ENCODE measurements at places on chromosomes 1 and 21. TPM values are rescaled to one million over a fixed set of nuclear protein-coding genes. Genes with fewer than 3 reads are reported as not detected.
A peak's percentile ranks its signal among the peaks of the same experiment; 100 is the strongest.

USP1 gene
- 57.6 TPM for total RNA-seq

ARHGEF16 gene
- total RNA-seq, result not detected

MXRA8 gene
- not detected for total RNA-seq

SLAMF1 gene
- total RNA-seq, result 52.1 TPM

FAAH gene
- 6.6 TPM for total RNA-seq

MIXL1 gene
- not detected for total RNA-seq

INKA2 gene
- total RNA-seq, result not detected

NCF2 gene
- total RNA-seq, result 5.4 TPM

- no peak for DNase-seq
Measured at GRCh38 chr1:41799723-41800122, 119.0 kb downstream of the HIVEP3 start.

DNA sequence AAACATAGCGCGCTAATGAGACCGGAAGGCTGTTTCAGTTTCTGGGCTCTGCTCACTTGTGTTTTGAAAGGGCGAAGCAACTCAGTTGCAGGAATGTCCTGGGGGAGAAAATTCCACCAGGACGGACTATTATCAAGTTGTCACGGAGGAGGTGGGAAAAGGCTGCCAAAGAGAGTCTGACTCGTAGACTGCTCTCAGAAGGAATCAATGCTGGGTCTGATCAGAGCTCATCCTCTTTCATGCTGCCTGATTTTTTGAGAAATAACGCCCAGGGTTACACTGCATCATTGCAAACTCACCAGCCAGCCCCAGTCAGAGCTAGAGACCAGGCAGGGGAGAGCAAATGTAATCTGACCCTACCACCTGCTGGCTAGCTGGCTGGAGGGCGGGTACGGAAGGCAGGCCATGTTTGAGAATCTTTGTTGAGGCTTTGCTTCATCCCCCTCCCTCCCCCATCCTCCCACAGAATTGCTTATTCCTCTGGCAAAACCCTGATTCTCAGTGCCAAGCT, 36.4 kb upstream of the BCL9 start:
- DNase-seq, result no peak

DNA sequence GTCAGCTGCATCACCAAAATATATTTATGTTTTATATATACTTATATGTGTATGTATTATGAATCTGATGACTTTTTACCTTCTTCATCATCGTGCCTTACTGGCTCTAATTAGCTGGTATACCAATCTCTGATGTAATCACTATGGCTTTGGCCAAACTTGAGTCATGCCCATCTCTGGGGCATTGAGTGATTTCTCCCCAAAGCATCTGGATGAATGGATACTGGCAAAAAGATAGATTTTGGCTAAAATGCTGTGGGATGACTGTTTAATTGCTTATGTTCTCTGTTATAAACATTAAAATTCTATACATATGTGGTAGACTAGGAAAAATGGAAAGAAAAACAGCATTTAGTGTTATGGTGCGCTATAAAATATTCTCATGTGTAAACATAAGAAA, 19.6 kb downstream of the CDKN2C start:
- no peak for DNase-seq

GRCh38 chr1:241810769-241811405, 37.1 kb upstream of the EXO1 start:
- DNase-seq, result no peak

DNA sequence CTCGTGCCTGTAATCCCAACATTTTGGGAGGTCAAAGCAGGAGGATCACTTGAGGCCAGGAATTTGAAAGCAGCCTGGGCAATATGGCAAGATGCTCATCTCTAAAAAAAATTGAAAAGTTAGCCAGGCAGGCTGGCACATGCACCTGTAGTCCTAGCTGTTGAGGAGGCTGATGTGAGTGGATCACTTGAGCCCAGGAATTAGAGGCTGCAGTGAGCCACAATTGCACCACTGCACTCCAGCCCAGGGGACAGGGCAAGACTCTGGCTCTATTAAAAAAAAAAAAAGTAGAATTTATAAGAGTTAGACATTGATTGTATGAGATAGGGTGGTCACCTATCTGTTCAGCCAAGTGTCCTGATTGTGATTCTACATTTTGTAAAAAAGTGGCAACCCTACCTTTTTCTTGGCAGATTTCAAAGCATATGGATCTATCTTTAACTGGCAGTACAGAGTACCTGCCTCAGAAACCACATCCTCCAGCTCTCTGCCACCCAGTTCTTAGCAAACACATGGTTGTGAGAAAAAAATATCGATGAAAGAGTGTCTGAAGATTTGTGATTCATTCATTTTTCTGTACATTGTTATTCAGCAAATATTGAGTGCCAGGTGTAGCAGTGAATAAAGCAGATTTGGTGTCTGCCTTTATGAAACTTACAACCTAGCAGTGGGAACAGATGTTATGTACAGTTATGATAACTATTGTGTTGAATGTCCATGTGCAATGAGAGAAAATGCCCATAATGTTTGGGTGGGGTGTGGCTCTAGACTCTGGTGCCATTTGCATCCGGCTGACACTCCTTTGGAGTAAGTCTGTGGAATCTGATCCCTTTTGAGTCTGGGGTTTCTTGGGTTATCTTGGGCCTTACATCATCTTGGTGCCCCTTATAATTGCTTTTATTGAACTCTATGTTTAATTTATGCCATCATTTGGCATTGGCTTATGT, 82.5 kb downstream of the ST3GAL3 start:
- DNase-seq, result no peak

GRCh38 chr1:1373051-1373814, 1.8 kb downstream of the AURKAIP1 start:
- DNase-seq, result no peak

DNA sequence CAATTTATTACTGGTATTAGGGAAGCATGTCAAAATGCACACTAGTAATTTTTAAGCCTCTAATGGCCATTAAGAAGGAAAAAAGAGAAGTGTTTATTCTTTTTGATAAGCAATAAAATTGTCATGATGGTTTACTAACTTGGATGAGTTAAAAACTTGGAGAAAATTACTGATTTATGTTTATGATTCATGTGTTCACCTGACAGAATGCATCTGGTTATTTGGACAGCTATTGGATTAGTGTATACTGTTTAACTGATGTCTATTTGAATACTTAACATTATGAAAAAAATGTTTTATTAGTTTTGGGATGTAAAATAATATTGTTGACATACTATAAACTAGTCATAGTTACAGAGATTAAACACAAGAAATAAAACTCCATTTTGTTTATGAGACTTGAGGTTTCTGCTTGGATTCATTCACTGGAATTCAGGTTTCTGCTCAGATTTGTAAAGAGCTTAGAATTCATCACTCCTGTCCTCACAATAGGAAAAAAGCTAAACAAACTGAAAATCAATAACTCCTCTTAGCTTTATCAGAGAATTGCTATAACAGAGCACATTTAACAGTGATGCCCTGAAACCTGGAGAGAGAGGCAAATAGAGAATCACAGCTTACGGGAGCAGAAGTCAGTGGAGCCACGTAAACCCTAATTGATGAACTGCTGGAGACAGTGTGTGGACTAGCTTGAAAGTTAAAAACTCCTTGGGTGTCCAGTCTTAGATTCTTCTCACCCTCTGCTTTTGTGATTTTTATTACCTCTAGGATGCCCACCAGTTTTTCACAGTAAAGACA, 56.7 kb downstream of the RALGPS2 start:
- DNase-seq, result no peak

GRCh38 chr1:26388791-26389445, 16.4 kb upstream of the ZNF683 start:
- DNase-seq, result no peak

DNA sequence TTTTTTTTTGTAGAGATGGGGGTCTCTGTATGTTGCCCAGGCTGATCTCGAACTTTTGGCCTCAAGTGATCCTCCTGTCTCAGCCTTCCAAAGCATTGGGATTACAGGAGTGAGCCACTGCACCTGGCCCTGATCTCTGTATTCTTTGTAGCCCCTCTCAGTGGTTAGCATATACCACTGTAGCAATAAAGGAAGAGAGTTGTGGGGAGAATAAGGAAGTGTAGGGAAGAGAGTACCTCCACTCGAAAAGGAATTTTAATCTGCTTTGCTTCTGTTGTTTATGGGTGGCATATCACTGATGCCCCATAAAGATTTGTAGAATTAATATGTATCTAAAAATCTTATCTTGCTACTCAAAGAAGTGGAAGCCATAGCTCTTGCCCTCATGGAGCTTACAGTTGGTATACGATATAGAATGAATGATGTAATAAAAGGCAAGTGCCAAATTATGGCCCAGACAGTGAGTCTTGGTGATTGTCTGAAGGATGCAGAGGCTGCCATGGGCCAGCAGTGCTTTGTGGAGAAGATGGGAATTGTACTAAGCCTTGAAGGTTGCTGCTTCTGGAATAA, 96.0 kb downstream of the CLIC6 start:
- DNase-seq, result no peak

GRCh38 chr1:209751627-209752231, 4.1 kb upstream of the TRAF3IP3 start:
- peak; percentile 64 for DNase-seq

DNA sequence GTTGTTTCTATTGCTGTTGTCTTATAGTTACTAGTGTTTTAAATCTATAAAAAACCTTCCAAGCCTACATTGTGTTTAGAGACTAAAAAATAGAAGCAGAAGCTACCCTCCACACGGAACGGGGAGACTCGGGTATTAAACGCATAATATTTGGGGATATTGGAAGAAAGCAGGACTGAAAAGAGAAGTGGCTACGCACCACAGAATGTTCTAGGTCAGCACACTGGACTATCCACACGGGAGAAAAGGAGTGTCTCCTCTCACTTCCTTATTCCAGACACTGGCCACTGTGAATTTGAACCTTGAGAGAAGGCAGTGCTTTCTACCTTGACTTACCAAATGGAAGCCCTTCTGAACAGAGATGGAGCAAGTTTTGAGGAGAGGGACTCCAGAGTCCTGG, 1.0 kb upstream of the OR10J4 start:
- DNase-seq, result no peak

DNA sequence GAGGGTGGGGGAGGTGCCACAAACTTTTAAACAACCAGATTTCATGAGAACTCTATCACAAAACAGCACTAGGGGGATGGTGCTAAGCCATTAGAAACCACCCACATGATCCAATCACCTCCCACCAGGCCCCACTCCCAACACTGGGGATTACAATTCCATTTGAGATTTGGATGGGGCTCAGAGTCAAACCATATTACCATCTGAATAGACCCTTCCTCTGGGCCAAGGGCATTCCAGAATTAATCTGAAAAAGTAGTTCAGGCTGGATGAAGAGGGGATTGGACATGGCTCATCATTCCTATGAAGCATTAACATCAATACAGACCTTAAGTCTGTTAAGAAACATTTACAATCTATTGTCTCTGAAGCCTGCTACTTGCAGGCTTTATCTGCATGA, 149.9 kb upstream of the DNAH14 start:
- no peak for DNase-seq

- DNase-seq, result no peak
Measured at GRCh38 chr1:157000686-157001085, 44.9 kb downstream of the ARHGEF11 start.

DNA sequence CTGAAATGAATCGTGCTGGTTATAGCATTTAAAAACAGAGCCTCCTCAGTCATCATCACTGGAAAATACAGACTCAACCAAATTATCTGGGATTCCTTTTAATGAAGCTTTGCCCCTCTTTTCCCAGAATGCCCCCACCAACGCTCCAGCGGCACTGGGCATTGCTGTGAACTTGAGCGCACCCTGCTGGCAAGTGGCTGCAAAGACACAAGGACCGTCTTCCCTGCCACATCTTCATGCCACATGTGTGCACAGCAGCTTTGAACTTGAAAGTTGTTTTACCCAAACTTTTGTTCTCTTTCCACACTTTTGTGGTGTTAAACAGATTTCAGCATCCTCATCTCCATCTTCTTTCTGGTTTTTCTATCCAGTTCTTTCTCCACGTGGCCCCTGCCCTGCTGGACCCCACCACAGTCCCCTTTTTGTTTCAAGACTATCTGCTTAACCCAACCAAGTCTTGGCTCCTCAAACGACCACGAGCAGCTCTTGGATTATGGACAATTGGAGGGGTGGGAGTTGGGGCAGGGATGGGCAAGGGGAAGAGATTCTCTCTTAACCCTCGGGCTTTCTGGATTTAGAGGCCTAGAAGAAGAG, 12.8 kb upstream of the LMX1A start:
- no peak for DNase-seq

GRCh38 chr1:216555653-216556052, 132.4 kb upstream of the USH2A start:
- DNase-seq, result no peak

DNA sequence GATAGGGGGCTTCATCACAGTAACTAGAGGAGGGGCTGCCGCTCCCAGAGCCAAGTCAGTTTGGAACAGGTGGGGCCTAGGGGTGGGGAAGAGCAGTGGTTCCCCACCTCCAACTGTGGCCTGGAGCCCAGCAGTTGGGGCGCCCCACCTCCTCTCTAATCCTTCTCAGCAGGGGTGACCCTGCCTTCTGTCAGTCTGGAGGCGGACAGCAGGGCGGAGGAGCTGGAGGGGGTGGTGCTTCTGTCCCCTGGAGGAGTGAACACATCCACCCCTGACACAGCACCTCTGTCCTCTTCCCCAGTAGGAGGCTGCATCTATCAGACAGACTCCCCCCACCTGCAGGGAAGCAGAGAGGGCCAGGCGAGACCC, 73.8 kb downstream of the MRPL37 start:
- DNase-seq, result no peak

GRCh38 chr1:87684713-87685205, 356.1 kb downstream of the LMO4 start:
- no peak for DNase-seq

- no peak for DNase-seq
Measured at GRCh38 chr1:97996880-97997279, 76.0 kb upstream of the DPYD start.
